ENCODE measurements at places on chromosomes 3 and 15.

- H3K27ac ChIP-seq, result no peak overlapping the region
- H3K4me1 ChIP-seq, result peaks cover 18% of the 10 kb centered on the region
- DNase-seq, result no peak
- no peak overlapping the region for H3K4me3 ChIP-seq
- H3K27me3 ChIP-seq, result peaks cover 3% of the 10 kb centered on the region
Measured at GRCh38 chr3:188084752-188085583, 69.0 kb upstream of the LPP start.

GRCh38 chr3:57128826-57129667, 36.1 kb downstream of the IL17RD start:
- no peaks in the 10 kb centered on the region for H3K36me3 ChIP-seq
- no peak for DNase-seq
- H3K4me1 ChIP-seq, result peaks cover 68% of the 10 kb centered on the region
- H3K27ac ChIP-seq, result peak overlapping the region; percentile 97
- no peaks in the 10 kb centered on the region for H3K27me3 ChIP-seq

GRCh38 chr3:193842029-193842798, 249.2 kb downstream of the OPA1 start:
- peaks cover 23% of the 10 kb centered on the region for H3K4me1 ChIP-seq
- H3K4me3 ChIP-seq, result no peak overlapping the region
- H3K27ac ChIP-seq, result peak overlapping the region; percentile 74
- DNase-seq, result no peak
- no peaks in the 10 kb centered on the region for H3K36me3 ChIP-seq

DNA sequence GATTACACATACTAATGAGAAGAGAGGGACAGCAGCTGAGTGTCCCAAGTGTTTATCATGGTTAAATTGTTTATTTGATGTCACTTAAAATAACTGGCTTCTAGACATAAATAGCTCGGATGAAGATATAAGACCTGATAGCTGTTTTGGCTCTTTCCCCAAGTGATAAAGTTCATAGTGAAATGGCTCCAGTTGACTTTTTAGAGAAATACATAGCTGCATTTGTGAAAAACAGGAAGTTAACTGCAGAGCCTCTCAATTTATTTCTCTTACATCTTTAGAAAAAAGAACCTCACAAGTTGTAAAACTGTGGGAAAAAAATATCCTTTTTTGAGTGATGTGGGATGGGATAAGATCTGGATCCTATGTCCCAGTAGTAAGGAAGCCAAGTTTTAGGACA, 332.9 kb upstream of the RASGRP1 start:
- no peaks in the 10 kb centered on the region for H3K36me3 ChIP-seq
- H3K27ac ChIP-seq, result peak overlapping the region; percentile 22
- H3K4me3 ChIP-seq, result no peak overlapping the region
- no peaks in the 10 kb centered on the region for H3K27me3 ChIP-seq
- no peak for DNase-seq
- H3K4me1 ChIP-seq, result peaks cover 52% of the 10 kb centered on the region

DNA sequence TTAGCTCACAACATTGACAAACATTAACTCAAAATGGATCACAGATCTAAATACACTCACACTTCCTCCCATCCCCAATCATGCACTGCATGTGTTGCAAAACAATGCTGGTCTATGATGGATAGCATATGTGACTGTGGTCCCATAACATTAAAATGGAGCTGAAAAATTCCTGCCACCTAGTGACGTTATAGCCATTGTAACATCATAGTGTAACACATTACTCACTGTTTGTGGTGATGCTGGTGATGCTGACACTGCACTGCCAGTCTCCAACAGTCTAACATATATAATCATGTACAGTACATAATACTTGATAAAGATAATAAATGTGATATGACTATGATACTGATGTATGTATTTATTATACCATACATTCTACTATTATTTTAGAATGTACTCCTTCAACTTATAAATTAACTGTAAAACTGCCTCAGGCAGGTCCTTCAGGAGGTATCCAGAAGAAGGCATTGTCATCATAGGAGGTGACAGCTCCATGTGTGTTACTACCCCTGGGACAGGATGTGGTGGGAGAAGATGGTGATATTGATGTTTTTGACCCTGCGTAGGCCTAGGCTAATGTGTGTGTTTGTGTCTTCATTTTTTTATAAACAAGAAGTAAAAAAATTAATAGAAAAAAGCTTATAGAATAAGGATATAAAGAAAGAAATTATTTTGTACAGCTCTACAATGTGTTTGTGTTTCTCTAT, 41.3 kb downstream of the TXNRD3 start:
- no peak overlapping the region for H3K27ac ChIP-seq
- no peak overlapping the region for H3K4me3 ChIP-seq
- H3K36me3 ChIP-seq, result peaks cover 43% of the 10 kb centered on the region
- H3K27me3 ChIP-seq, result no peaks in the 10 kb centered on the region
- H3K4me1 ChIP-seq, result no peaks in the 10 kb centered on the region

All from mesothelial cell of epicardium (in vitro differentiated cells).